ENCODE measurements at places on chromosomes 7 and 10.

- no peak for DNase-seq
Measured at GRCh38 chr7:54299426-54299825, 242.7 kb upstream of the VSTM2A start.

GRCh38 chr7:135706858-135707569 lies 21.0 kb downstream of the SLC13A4 start:
- no peak for DNase-seq

GRCh38 chr10:96691761-96692160 lies 28.6 kb downstream of the PIK3AP1 start:
- DNase-seq, result no peak

- DNase-seq, result no peak
Measured at GRCh38 chr7:40656349-40656748, 521.5 kb downstream of the SUGCT start.

GRCh38 chr10:86287110-86287793 lies 79.3 kb downstream of the GRID1 start:
- DNase-seq, result peak; percentile 5

GRCh38 chr10:32327364-32327691 lies 19.6 kb downstream of the EPC1 start:
- DNase-seq, result no peak

DNA sequence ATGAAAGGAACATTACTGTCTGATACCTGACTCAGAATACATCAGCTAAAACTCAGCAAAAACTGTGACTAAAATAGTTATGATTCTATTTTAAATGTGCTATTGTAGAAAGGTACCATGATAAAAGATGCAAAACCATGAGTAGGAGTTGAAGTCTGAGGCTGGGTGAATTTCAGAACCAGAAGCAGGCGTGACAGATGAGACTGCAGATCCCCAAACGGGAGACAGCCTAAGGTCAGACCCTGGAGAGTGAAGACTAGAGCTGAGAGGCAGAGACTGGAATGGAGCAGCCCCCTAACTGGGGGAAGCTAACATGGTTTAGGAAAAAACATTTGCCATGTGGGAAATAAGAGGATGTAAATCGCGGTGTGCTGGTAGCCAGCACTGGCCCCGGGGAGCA lies 275.8 kb downstream of the POM121L12 start:
- no peak for DNase-seq

DNA sequence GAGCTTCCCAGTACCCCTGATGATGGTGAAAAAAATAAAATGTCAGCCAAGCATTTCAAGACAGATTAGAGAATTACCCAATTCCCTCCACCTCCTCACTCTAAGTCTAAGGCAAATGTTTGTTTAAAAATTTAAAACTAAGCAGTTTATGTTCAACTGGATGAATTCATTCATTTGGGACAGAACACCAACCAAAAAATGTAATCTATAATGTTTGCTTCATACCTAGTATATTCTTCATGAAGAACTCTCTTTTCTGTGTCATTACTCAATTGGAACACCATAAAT lies 325.7 kb upstream of the BMPER start:
- no peak for DNase-seq

GRCh38 chr10:6347391-6347951 lies 144.7 kb downstream of the PFKFB3 start:
- DNase-seq, result no peak

GRCh38 chr10:13820964-13821337 lies 234.2 kb downstream of the PRPF18 start:
- DNase-seq, result no peak

GRCh38 chr10:96365571-96365970 lies 6.8 kb upstream of the OPALIN start:
- no peak for DNase-seq

DNA sequence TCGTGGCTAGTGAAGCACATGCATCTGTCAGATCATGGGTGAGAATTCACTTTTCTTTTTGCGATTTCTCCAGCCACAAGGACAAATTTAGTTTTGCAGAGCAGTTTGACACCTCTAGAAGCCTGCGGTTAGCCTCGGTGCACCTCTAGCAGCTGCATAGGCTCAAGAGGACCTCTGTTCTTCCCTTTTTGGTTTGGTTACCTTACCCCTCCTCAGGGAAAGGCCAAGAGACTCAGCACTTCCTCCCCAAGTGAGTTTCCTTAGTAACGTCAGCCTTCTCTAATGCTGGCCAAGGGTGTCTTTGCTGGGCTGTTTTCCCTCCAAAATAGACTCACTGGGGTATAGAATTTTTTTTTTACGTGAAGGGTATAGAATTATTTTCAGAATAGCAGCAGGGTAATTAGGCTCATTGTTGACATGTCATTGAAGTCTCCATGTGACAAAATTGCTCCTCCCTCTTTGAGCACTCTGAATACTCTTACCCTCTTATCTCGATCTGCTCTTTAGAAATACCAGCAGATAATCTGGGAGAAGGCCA lies 97.8 kb downstream of the AUTS2 start:
- no peak for DNase-seq

- DNase-seq, result no peak
Measured at GRCh38 chr7:133744451-133744850, 382.7 kb upstream of the LRGUK start.

- no peak for DNase-seq
Measured at GRCh38 chr7:84895563-84895962, 291.3 kb downstream of the SEMA3D start.

DNA sequence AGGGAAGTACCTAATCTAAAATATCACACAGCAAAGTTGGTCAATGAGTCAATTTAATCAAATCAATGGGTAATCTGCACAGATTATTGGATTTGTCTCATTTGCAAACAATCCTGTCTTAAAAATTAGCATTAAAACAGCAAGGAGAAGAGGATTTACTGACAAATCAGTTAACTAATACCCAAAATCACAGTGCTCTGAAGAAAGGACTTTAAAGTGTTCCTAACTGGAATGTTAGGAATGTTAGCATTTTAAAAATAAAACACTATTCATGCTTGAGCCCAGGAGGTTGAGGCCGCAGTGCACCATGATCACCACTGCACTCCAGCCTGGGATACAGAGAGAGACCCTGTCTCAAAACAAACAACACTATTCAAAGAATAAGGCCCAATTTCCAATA lies 83.1 kb downstream of the CHCHD3 start:
- DNase-seq, result no peak

- DNase-seq, result no peak
Measured at GRCh38 chr7:139687211-139687954, 90.4 kb downstream of the HIPK2 start.

DNA sequence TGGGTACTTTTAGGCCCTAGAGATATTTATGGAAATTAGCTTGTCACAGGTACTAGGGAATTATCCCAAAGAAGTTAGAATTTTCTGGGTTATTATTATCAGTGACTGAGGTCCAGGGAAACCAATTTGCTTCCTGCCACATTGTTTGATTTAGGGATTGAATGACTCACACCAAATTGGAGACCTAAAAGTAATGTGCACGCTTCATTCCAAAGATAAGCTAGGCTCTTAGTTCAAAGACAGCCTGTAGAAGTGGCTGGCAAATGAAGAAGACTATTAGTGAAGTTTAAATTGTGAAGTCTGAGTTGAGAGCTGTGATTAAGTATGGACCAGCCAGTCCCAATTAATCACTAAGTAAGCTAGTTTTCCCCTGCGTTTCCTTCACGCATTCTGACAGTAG lies 188.1 kb upstream of the MYO3A start:
- DNase-seq, result no peak

DNA sequence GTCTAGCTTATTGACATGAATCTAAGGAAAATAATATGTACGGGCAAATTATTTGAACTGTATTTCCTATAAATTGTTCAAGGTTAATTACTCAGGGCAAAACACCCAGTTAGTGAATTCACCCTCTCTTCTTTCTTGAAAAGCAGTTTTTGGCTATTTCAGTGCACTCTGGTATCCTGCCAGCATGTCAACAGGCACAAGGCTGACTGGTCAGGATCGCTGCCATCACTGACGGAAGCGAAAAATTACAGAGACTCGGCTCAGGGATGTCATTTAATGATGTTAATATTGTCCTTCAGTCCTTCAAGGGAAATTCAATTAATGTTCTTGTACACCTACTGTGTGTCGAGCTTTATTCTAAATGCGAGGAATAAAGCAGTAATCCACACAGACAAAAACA lies 28.3 kb upstream of the OLAH start:
- DNase-seq, result no peak

DNA sequence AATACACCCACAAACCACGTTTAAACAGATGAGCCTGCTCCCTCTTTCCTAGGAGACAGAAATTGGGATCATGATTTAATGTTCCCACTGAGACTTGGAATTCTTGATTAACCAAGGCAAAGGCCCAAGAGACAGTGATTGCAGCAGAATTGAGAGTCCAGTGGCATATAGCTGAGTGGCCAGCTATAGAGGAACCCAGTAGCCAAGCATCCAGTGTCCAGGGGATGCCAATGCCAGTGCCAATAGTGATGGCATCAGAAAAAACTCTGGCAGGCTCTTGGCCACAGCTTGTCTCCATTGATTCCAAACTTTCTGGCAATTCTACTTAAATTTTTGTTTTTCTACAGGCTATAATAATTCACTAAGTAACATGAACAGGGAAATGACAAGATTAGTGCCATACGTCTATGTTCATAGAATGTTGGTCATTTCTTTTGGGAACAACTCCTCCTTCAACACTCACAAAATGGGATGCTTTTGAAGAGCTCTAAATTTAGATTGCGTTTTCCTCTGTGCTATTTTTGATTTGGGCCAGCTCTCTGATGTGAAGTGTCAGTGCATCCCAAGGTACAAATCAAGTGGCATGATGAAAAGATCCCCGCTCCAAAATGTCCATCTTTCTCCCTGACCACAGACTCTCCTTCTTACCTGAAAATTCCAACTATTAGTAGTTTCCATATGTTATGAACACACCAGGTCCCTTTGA lies 83.1 kb upstream of the A1CF start:
- DNase-seq, result no peak

- DNase-seq, result no peak
Measured at GRCh38 chr10:94890264-94891022, 48.0 kb upstream of the CYP2C9 start.

- no peak for DNase-seq
Measured at GRCh38 chr10:17655567-17656146, 11.7 kb downstream of the STAM start.

DNA sequence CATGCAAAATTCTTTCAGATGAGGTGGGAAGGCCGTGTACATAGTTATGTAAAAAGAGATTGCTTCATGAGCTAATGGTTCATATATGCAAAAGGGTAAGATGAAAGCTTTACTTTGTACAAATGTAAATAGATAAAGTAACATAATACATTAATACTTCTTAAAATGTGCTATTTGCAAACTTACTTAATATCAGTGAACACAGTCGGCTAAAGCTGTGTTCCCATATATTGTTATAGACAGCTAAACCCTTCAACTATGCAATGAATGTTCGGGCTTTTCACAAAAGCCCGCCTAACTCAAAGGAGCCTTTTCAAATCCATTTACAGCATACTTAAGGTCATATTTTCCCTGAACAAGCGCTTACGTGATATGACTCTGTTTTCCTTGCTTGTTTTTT lies 340.6 kb upstream of the GALNT17 start:
- DNase-seq, result no peak

GRCh38 chr7:98287486-98287959 lies 6.0 kb downstream of the BRI3 start:
- DNase-seq, result no peak
